SW480 (cell line): ENCODE measurements at places on chromosomes 2 and 18.

DNA sequence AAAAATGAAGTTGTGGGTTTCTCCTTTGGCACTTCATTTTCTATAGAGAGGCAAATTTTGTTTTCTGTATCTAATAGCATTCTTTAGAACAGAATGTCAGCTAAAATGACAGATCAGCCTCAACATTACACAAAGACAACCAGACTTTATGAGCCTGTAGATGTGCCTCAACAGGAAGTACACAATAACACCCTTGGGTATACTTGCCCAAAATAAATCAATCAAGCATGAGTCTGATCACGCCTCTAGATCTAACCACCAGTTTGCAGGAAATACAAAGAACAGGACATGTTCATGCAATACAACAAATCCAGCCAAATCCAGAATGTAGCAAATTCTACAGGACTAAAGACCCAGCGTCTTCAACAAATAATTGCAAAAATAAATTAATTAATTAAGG, 11.2 kb upstream of the DAPL1 start:
- no peak for DNase-seq

GRCh38 chr2:141711627-141712026, 419.2 kb downstream of the LRP1B start:
- DNase-seq = no peak

- no peak for DNase-seq
These were observed 198.5 kb upstream of the ITGA4 start for GRCh38 chr2:181258720-181259119.

- DNase-seq = no peak
These were observed 177.4 kb upstream of the FN1 start for GRCh38 chr2:215613280-215613679.

DNA sequence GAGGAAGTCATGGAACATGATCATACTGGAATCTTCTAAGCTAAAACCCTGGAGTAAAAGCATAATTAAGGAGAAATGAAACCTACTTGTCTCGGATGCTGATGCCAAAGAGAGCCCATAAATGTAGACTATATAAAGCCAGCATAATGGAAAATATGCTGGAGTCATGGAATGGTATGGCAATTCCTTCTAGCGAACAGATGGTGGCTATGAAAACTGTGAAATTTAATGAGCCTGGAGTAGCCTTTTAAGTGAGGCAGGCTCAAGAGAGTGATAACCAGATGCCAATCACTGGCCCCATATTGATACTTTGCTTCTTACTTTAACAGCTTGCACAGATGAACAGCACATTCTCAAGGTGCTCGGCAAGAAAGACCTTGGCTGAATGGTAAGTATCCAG, 206.3 kb downstream of the PID1 start:
- no peak for DNase-seq

- no peak for DNase-seq
These were observed 15.9 kb downstream of the POLI start for GRCh38 chr18:54284981-54285785.

GRCh38 chr2:101740555-101740964, 43.1 kb downstream of the MAP4K4 start:
- DNase-seq = no peak

DNA sequence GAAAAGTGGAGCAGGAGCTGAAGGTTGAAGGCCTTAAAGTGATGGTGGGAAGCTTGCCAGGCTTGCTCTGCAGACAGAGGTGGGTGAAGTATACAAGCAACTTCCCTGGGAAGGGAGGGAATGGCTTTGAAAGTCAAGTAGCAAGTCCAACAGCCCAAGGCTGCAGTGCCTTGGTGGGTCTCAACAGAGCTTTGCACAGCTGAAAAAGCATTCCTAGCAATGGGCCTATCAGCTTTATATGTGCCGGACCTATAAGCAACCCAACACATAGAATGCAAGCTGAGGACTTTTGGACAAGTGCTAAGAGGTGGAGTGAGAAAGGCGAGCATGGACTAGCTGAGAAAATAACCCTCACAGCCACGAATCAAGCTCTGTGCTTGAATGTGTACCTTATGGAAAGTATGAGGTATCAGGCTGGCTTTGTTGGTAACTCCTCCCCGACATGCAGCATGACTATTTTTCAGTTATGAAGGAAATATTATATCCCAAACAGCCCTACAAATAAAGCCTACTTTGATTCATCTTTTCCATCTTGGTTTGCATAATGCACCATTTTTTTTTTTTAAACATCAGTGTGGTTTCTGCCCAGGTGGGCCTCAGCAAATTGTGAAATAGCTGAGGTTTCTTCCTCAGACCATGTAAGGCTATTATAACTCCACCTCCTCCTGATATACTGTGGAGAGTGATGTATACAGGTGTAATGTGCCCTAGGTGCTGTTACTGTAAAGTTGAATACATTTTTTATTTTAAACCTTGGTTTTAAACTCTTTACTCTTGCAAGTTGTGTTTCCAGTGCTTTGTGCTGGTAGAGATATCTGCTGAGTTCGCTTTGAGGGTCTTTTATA, 241.4 kb upstream of the CXCR4 start:
- DNase-seq = no peak

- no peak for DNase-seq
These were observed 11.9 kb downstream of the IL1B start for GRCh38 chr2:112824694-112825085.

- DNase-seq = no peak
These were observed 679.8 kb downstream of the TDRD15 start for GRCh38 chr2:21803550-21803949.

DNA sequence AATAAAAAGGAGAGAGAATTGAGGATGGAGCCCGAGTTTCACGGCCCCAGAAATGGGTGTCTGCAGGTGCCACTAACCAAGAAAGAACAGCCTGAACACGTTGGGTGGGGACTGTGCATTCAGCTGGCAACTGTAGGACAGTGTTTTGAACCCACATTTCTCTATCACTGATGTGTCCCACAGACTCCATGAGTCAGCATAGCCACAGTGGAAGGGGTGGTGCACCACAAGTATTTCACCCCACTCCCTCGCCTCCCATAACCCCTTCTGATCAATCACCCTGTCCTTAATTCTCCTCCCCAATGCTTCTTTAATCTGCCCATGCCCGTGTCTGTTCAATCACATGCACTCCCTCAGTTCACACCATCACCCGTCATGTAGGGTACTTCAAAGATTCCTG, 291.5 kb downstream of the ZNF516 start:
- DNase-seq = no peak

DNA sequence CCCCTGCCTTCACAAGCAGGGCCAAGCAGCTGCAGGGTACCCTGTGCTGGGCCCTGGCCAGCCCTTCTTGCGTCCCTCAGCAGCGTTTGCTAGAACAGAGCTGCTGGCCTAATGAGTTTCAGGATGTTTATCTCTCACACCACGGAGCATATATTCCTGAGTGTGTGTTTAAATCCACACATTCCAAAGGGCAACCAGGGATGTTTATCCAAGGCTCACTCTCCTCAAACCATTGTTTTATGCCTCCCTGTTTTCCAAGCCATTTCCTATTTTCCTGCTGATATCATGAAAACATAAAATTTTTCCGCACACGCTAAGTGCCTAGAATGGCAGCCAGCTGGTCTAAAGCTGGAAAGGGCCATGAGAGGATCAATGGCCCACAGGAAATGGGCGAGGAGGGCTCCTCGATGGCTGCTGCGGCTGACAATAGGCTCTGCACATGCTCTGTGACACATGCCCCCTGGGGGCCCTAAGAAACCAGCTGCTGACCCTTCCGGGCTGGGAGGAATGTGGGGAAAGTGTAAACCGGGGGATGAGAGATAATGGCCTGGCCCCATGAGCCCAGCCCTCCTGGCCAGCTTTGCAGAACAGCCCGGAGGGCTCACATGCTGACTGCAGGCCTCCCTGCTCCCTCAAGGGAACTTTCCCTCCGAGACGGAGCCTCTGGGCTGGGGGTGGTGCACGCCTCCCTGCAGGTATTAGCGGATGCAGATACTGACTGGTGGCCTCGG, 194.0 kb downstream of the NDUFA10 start:
- DNase-seq = no peak

DNA sequence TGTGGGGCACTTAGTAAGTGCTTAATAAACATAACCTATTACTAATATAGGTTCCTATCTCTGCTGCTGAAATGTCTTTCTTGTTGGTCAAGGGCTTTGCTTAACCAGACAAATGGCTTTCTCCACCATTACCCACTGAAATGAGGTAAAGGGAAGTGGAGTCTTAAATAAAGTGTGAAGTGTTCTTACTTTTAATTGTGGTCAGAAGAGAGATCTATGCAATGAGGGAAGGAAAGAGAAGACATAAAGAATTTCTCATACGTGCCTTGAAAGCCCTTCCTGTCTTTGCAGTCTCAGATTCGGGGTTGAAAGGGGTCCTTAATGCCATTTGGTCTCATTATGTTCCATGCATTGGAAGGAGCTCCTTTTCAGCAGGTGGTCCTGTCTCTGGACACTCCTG, 6.9 kb upstream of the CXCR4 start:
- no peak for DNase-seq

- DNase-seq = no peak
These were observed 21.9 kb downstream of the ITM2C start for GRCh38 chr2:230886671-230887071.
